ENCODE measurements at places on chromosomes 6 and 20.
A peak's percentile ranks its signal among the peaks of the same experiment; 100 is the strongest.

DNA sequence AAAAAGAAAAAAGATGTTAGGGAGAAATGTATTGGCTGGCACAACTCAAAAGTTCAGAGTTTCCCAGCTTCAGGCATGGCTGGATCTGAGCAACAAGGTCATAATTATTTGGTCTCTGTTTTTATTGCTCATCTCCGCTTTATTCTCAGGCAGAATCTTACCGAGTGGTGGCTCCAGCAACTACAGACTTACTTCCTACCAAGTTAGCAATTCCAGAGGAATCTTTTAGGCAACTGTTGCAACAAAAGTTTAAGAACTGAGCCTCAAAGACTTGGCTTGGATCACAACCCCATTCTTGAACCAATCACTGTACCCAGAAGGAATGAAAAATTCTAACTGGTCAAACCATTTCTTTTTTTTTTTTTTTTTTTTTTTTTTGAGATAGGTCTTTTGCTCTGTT, 35.5 kb upstream of the NCOA3 start:
- no peak for DNase-seq

- DNase-seq: no peak
Observed at GRCh38 chr6:132651062-132651461, 7.9 kb downstream of the TAAR1 start.

DNA sequence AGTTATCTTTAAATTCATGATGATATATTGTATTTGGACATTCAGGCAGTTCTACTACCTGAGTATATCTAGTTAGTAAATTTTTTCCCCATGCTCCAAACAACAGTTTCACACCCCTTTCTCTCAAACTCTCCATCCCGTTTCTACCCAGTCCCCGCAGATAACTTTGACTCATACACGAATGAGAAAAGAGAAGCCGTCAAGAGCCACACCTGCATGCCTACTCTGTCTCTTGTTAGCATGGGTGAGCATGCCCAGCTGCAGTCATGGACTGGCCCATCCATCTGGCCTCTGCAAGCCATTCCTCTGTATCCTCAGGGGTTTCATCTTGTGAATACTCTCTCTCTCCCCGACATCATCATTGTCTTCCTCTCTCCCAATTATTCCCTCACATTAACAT, 41.5 kb downstream of the MYB start:
- DNase-seq: no peak

DNA sequence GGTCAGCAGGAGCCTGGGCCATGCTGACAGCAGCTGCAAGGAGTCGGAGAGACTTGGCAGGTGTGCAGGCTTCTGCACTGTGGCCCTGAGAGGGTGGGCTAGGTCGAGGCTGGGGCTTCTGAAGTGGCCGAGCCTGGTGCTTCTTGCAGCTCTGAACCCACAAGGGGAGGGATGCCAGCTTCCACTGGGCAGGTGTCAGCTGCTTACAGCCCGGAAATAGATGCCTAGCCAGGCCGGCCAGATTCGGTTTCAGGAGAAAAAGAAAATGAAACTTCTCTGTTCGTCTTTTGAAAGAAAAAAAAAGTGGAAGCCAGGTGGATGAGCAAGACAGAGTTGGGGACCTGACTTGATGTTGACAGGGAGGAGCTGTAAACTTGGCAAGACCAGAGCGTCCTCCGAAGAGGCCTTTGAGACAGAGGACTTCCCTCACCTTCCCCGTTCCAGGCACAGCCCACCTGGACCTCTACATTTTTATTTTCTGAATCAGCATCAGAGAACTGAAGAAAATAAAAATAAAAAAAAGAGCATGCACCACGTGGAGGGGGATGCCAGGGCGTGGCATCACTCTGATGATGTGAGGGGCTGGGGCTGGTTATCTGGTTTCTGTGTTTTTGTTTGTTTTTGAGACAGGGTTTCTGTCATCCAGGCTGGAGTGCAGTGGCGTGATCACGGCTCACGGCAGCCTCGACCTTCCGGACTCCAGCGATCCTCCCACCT, at the start of gene ZBP1:
TSS of gene ZBP1 (minus strand) at position 153 of the 717 bp plus-strand sequence. CDS start at position 22, 131 bp downstream.
- no peak for DNase-seq

GRCh38 chr6:11766043-11766442, 12.6 kb downstream of the ADTRP start:
- DNase-seq: no peak

GRCh38 chr20:18822832-18823231, 9.2 kb downstream of the SCP2D1 start:
- DNase-seq: no peak

GRCh38 chr6:167127785-167128531, 5.1 kb downstream of the CCR6 start:
- DNase-seq: no peak

- DNase-seq: no peak
Observed at GRCh38 chr6:43092635-43093034, 16.5 kb downstream of the PTK7 start.

DNA sequence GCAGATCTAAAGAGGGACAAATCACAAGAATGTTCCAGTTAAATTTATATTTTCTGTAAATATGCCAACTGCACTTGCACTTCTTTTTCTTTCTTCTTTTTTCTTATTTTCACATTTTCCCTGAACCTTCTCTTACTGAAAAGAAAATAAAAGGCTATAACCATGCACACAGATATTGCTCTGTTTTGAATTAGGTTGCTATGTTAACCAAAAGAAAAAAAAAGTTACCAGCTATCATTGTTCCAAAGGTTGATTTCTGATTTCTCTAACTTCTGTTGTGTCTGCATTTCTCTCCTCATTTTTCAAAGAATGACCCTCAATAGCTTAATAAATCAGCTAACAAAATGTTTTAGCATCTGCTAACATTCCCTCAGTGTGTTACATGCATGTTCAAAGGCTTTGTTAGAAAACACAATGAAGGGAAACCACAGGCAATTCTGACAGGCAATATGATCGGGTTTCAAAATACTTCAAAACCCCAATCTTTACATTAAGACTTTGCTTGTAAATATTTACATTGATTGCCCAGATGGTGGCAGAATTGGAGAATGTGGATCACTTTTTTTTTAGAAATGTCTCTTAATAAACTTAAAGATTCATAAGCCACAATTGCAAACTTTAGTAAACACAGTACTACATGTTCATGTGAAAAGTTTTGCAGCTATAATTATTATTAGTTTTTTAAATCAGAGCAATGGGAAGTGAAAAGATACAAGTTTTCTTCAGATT, 928.3 kb upstream of the FLRT3 start:
- DNase-seq: no peak

DNA sequence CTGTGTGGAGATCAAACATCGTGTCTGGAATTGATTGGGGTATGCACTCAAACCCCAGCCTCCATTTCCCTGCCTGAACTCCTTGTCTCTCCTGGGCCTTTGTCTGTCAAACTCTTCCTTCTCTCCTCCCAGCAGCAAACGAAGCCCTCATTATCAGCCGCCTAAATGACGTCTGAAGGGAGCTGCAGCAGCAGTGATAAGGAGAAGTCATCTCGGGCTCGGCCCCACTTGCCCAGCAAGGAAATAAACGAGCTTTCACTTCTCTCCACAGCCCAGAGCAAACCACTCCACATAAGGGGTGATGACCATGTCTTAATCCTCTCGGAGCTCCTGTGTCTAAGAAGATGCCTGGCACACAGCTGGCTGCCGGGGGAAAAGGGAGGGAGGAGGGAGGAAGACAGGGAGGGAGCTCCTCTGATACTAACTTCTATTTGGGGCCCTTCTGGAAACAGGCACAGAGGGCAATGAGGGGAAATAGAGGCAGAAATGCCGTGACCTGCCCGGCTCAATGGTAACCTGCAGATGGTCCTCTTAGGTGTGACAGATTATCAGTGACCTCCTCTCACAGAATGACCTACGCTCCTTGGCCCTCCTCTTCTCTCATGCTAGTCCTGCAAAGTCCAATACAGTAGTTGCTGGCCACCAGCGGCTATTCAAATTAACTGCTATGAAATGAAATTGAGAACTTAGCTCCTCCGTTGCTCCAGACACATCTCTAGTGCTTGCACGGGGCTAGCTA, 100.4 kb downstream of the PXDC1 start:
- no peak for DNase-seq

DNA sequence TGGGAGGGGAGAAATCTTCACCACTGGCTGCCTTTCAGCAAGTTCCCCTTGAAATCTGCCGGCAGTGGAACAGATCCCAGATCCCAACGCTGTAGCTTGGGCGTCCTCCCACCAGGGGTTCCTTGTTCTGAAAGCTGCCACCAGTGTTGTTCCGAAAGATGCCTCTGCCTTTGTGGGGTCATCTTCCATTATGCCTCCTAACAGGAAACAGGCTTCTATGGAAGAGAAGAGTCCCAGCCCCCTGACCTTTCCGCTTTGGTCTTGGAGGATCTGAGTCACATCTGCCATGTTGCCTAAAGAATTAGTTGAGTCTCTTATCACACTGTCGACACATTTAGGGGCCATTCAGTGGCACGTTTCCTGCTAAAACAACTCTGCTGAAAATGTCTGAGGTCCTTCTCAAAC, 57.5 kb upstream of the NFATC2 start:
- no peak for DNase-seq

GRCh38 chr20:52191132-52191915, at the start of gene ZFP64:
Gene ZFP64 (minus strand): TSS chr20:52191779. CDS start chr20:52191636, 143 bp downstream.
- DNase-seq: peak; percentile 83

GRCh38 chr20:5433352-5433751, 116.6 kb upstream of the PROKR2 start:
- no peak for DNase-seq

GRCh38 chr6:159833556-159833955, 33.5 kb downstream of the PNLDC1 start:
- DNase-seq: no peak

GRCh38 chr20:61449916-61450315, 197.9 kb downstream of the CDH4 start:
- DNase-seq: no peak

DNA sequence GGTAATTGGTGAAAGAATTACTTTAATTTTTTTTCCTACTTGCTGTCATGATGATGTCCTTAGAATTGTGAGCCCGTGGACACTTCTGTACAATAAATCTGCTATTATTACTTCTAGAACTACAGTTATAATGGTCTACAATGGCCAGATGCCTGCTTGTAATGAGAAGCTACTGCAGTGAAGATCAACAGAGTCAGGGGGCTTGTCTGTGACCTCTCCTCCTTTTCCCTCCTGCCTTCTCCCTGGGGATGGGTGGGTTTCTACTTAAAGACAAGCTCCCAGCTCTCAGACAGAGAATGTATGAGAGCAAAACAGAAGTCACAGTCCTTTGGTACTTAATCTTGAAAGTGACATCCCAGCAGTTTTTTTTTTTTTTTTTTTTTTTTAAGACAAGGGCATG, 13.2 kb upstream of the PANK2 start:
- DNase-seq: no peak

GRCh38 chr20:36507746-36508145, 33.6 kb upstream of the MYL9 start:
- DNase-seq: no peak

- no peak for DNase-seq
Observed at GRCh38 chr6:40520084-40520483, 67.1 kb downstream of the LRFN2 start.

DNA sequence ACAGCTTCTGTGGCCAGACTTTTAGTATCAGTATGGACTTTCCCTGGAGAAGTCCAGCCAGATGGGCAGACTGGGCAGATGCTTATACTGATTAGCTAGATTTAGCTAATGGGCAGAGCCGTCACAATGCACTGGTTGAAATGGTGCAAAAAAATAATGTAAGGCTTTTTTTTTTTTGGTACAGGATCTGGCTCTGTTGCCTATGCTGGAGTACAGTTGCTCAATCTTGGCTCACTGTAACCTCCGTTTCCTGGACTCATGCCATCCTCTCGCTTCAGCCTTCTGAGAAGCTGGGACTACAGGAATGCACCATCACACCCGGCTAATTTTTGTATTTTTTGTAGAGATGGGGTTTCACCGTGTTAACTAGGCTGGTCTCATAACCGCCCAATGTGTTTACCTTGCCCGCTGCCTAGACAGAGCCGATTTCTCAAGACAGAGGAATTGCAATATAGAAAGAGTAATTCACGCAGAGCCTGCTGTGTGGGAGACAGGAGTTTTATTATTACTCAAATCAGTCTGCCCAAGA, 16.4 kb upstream of the KIFC1 start:
- no peak for DNase-seq

- no peak for DNase-seq
Observed at GRCh38 chr6:150539111-150539510, 60.6 kb upstream of the PLEKHG1 start.

DNA sequence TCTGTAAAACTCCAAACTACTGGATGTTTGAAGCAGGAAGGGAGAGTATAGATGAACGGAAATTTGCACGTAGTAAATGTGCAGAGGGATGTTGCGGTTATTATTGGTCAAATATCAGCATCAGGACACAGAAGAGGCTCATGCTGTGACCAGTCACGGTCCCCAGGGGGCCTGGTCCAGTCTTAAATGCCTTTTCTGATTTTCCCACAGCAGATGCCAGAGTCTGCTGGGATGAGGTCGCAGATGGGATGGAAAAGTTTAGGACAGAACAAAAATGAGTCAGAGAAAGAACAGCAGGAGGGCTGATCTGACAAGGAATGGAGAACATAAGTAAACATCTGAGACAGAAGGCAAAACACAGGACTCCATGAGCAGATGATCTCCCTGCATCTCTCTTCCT, 11.7 kb upstream of the SIRPG start:
- DNase-seq: no peak

DNA sequence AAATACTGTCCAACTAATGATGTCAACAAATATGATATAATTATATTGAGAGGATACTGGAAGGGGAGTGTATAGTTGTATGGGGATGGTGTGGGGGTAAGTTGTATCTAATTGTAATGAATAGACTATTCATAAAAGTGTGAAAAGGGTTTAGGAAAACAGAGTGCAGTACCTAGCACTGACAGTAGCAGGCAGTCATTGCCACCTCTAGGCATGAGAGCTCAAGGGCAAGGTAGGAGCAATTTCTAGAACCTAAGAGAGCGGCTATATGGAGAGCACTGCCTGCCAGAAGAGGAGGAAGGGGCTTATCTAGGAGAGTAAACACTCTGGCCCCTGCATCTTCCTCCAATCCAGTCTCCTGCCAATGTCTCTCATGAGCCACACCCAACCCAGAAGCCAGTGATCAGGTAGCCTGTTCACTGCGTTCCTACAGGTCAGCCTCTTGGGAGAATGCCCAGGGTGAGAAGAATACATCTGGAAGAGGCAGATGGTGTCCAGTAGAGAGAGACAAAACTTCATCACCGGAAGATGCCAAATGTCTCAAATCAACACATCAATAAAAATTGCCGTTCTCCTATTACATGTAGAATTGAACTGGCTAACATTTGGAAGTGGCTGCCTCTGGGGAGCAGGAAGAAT, 200.0 kb downstream of the LY86 start:
- peak; percentile 14 for DNase-seq

- peak; percentile 64 for DNase-seq
Observed at GRCh38 chr6:162706232-162706631, 21.3 kb downstream of the PRKN start.
